MV-4-11 (cell line): ENCODE measurements at places on chromosomes 2 and 18.

GRCh38 chr2:3311601-3312000 is 66.0 kb downstream of the EIPR1 start:
- DNase-seq, result no peak

GRCh38 chr2:17958466-17959092 is 80.1 kb downstream of the KCNS3 start:
- DNase-seq, result no peak

GRCh38 chr2:217090024-217090473 is 230.2 kb upstream of the TNP1 start:
- DNase-seq, result peak; percentile 95

GRCh38 chr2:85768713-85769112 is 14.9 kb downstream of the ATOH8 start:
- DNase-seq, result no peak

DNA sequence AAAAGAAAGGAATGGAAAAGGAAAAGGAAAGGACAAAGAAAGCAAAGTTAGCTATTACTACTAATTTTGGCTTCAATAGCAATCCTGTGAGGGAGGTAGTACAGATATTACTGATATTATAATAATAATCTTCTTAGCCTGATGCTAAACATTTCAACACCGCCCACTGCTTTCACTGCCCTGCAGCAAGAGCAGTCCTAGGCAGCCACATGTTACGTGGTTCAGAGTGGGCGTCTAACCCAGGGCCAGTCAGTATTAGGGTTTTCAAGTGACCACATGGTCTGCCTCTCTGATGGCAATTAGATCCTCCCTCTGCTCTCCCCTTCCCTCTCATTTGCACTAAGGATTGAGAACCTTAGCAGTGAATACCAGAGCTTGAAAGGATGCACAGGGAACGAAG is 83.7 kb upstream of the ZNF397 start:
- DNase-seq, result no peak

DNA sequence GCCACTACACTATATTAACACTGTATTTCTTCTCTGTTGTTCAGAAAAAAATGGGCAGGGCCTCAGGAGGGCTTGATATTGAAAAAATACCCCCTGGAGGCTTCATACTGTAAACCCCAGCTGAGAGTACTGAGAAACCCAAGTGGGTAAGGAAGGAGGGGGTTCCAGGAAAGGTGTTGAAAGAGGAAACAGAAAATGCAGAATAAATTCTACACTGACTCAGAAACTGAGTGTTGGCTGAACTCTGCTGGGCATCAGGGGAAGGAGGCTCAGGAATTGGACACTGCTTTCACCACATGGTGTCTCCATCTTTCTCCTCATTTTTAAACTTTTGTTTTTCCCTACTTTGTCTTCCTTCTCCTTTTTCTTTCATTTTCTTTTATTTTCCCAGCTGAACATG is 253.7 kb downstream of the DYM start:
- DNase-seq, result peak; percentile 49

DNA sequence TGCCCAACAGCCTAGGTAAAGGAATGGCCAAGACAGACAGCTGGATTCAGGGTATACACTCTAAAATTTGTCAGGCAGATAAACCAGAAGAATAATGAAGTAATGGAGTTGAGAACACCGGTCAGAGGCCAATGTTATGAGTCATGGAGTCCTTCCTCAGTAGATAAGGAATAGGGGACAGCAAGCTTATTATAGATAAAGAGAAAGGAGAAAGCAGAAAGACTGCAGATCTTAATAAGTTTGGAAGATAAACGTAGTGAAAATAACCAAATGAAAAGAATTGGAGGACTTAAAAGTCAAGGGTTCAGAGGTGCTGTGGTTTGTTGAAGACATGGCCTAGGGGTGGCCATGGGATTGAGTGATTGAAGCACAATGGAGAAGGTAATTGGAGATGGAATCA is 63.5 kb upstream of the NFE2L2 start:
- no peak for DNase-seq

GRCh38 chr2:232438951-232439757 is 16.8 kb upstream of the ALPI start:
- DNase-seq, result no peak

- DNase-seq, result no peak
These were observed 24.9 kb upstream of the ERICH2 start for GRCh38 chr2:170745305-170745704.

DNA sequence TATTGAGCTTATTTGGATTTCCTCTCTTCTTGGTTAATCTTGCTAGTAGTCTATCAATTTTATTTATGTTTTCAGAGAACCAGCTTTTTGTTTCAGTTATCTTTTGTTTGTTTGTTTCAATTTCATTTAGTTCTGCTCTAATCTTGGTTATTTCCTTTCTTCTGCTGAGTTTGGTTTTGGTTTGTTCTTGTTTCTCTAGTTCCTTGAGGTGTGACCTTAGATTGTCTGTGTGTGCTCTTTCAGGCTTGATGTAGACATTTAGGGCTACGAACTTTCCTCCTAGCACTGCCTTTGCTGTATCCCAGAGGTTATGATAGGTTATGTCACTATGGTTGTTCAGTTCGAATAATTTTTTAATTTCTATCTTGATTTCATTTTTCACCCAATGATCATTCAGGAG is 141.6 kb downstream of the ZNF236 start:
- DNase-seq, result no peak

- peak; percentile 10 for DNase-seq
These were observed 281.8 kb upstream of the TCF4 start for GRCh38 chr18:55869556-55870501.

GRCh38 chr2:173623438-173624319 is 269.0 kb downstream of the CDCA7 start:
- no peak for DNase-seq

- DNase-seq, result no peak
These were observed 133.2 kb downstream of the ZNF532 start for GRCh38 chr18:58997811-58998337.

DNA sequence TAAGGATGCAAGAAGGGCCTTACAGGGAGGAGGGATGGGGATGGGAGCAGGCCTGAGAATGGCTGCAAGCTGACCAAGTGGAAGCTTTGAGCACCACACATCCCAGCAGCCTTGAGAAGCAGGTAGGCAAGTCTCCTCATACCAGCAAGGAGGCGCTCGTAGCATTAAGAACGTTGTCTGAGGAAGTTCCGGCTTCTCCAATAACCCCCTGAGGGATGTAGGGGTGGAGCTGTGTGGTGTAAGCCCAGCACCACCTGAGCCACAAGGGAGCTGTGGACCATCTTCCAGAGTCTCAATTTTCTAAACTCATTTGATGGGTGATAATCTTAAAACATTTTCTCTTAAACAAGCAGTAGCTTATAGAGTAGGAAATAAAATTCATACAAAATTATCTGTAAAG is 50.6 kb downstream of the ST3GAL5 start:
- no peak for DNase-seq

DNA sequence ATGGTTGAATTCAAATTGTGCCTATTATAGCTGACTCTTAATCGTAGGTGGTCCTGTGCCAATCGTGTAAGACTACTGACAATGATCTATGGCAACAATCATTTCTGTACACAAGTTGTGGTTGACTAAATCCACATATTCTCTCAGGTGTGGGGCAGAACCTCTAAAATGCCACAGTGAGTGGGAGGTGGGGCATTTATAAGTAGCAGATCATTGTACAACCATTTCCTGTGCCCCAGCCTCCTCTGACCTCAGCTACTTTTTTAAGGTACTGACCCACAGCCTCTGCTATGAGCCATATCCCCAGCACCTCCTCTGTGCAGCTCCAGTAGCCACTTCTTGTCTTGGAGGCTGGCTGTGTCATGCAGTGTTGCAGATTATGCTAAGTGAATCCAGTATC is 48.6 kb upstream of the RAPH1 start:
- DNase-seq, result peak; percentile 40

GRCh38 chr18:28174181-28174905 is 2.6 kb downstream of the CDH2 start:
- DNase-seq, result no peak
